ENCODE measurements at places on chromosomes 7 and 10.

- DNase-seq, result no peak
Observed at GRCh38 chr10:112335111-112335867, 38.6 kb upstream of the ACSL5 start.

DNA sequence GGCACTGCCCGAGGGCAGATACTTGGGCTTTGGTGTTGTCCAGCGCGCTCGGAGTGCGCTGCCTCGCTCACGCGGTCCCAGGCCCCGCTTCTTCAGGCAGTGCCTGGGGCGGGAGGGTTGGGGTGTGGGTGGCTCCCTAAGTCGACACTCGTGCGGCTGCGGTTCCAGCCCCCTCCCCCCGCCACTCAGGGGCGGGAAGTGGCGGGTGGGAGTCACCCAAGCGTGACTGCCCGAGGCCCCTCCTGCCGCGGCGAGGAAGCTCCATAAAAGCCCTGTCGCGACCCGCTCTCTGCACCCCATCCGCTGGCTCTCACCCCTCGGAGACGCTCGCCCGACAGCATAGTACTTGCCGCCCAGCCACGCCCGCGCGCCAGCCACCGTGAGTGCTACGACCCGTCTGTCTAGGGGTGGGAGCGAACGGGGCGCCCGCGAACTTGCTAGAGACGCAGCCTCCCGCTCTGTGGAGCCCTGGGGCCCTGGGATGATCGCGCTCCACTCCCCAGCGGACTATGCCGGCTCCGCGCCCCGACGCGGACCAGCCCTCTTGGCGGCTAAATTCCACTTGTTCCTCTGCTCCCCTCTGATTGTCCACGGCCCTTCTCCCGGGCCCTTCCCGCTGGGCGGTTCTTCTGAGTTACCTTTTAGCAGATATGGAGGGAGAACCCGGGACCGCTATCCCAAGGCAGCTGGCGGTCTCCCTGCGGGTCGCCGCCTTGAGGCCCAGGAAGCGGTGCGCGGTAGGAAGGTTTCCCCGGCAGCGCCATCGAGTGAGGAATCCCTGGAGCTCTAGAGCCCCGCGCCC, at the start of gene NPY:
NPY (plus strand) TSS at position 294 of the 802 bp plus-strand sequence. CDS start 1,051 bp downstream, outside the sequence.
- DNase-seq, result no peak

DNA sequence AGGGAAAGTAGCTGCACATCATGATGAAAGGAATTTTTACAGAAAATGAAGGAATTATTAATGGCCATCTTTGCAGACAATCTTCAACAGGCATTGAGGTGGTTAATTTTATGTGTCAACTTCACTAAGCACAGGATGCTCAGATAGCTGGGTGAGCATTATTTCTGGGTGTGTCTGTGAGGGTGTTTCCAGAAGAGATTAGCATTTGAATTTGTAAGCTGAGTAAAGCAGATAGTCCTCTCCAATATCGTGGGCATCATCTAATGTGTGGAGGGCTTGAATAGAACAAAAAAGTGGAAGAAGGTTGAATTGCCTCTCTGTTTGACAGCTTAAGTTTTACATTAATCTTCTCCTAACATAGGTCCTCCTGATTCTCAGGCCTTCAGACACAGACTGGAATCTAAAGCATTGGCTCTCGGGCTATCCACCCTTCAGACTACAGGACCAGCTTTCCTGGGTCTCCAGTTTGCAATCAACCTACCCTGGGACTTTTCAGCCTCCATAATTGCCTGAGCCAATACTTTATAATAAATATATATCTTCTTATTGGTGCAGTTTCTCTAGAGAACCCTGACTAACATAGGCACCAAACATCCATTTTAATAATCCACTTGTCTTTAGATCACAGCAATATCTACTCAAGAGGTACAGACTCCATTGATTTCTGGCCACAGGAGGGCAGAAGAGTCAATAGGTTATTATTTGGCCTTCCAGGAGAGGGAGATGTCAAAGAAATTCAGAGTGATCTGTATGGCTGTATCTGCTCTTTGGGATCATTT, 10.5 kb upstream of the CRPPA start:
- DNase-seq, result peak; percentile 29

GRCh38 chr7:100673942-100674410, 436 bp downstream of the GNB2 start:
- no peak for DNase-seq

GRCh38 chr7:150748376-150748775, 11.2 kb downstream of the GIMAP5 start:
- DNase-seq, result no peak

All from NCI-H1694 treated with DMSO at 0.1 percent for 48 hours (cell line).